Type B pancreatic cell (in vitro differentiated cells): ENCODE measurements at places on chromosomes 16 and 17. TPM values are rescaled to one million over a fixed set of nuclear protein-coding genes. Genes with fewer than 3 reads are reported as not detected.

Gene RASD1
- 6.4 and 9.2 TPM in 2 replicates for total RNA-seq

Gene CDRT15L2
- total RNA-seq: not detected in 2 replicates

Gene RABEP1
- total RNA-seq: 32.3 and 43.7 TPM in 2 replicates

Gene EPOP
- total RNA-seq: 6.2 and 11.0 TPM in 2 replicates

Gene MEOX1
- 5.7 and 17.2 TPM in 2 replicates for total RNA-seq

Gene FBXO47
- total RNA-seq: not detected in 2 replicates

Gene CDR2L
- 34.9 and 96.2 TPM in 2 replicates for total RNA-seq

Gene TMEM204
- 1.0 TPM in 1 of 2 replicates, not detected in the other for total RNA-seq

Gene IRF8
- total RNA-seq: 12.6 and 21.0 TPM in 2 replicates

Gene NEK8
- 8.7 and 9.5 TPM in 2 replicates for total RNA-seq

Gene MYL11
- 10.4 and 21.7 TPM in 2 replicates for total RNA-seq

Gene C16orf92
- total RNA-seq: not detected in 2 replicates

Gene SOX15
- total RNA-seq: 0.77 and 4.0 TPM in 2 replicates

Gene CMTM2
- total RNA-seq: 0.41 TPM in 1 of 2 replicates, not detected in the other

Gene PRCD
- 0.33 and 3.3 TPM in 2 replicates for total RNA-seq

Gene GNG13
- total RNA-seq: not detected in 2 replicates

Gene SLC16A6
- total RNA-seq: 0.67 and 1.6 TPM in 2 replicates

Gene KDM8
- 6.3 and 11.1 TPM in 2 replicates for total RNA-seq

Gene C17orf100
- 3.9 and 4.3 TPM in 2 replicates for total RNA-seq

Gene RAB11FIP3
- total RNA-seq: 43.4 and 52.1 TPM in 2 replicates

Gene KRT27
- total RNA-seq: not detected in 2 replicates

Gene GAST
- 119 and 193 TPM in 2 replicates for total RNA-seq

Gene TBC1D3E
- total RNA-seq: not detected in 2 replicates

Gene MILR1
- not detected in 2 replicates for total RNA-seq

Gene MT1F
- total RNA-seq: 5.9 and 6.5 TPM in 2 replicates

Gene ARHGAP27
- total RNA-seq: 26.8 and 56.2 TPM in 2 replicates

Gene ZNF19
- total RNA-seq: 6.0 and 7.6 TPM in 2 replicates

Gene C16orf90
- total RNA-seq: not detected in 2 replicates

Gene KRT33A
- total RNA-seq: 0.24 and 1.9 TPM in 2 replicates

Gene TBC1D3C
- total RNA-seq: not detected in 2 replicates

Gene HS3ST3B1
- 6.6 and 12.9 TPM in 2 replicates for total RNA-seq

Gene TBKBP1
- total RNA-seq: 10.5 and 19.7 TPM in 2 replicates

Gene ZNF778
- 8.2 and 14.4 TPM in 2 replicates for total RNA-seq

Gene TBC1D3I
- total RNA-seq: 0.24 TPM in 2 replicates

Gene OR4D1
- not detected in 2 replicates for total RNA-seq

Gene POLDIP2
- 79.3 and 90.8 TPM in 2 replicates for total RNA-seq
